Activated CD8-positive, alpha-beta T cell treated with anti-CD3 and anti-CD28 coated beads, Interleukin-2, amount 10 ng/mL, durations not matched to agents 7 days and 5 days (primary cell): ENCODE measurements at places on chromosomes 6 and 20.
A peak's percentile ranks its signal among the peaks of the same experiment; 100 is the strongest.

DNA sequence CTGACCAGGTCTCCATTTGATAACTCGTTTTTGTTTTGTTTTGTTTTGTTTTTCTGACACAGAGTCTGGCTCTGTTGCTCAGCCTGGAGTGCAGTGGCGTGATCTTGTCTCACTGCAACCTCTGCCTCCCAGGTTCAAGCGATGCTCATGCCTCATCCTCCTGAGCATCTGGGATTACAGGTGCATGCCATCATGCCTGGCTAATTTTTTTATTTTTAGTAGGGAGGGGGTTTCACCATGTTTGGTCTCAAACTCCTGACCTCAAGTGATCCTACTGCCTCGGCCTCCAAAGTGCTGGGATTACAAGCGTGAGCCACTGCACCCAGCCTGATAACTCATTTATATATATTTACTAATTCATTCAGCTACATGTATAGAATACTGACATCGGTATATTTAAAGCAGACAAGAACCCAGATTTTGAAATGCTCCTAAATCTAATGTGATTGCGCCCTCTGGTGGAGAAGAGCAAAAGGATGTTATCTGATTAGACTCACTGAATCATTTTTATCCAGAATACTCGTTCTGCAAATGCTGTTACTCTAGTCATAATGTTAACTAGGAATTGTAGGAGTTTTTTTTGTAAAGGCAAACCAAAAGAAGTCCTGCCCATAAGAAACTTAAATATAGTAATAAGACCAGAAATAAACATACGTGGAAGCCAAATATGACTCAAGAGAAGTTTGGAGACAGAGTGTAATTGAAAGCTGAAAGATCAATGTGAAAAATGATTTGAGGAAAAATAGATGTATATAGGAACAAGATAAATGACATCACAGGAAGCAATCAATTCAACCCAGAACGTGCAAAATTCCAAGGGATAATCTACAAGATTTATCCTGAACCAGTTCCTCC lies 5.3 kb upstream of the COL12A1 start:
- H3K4me1 ChIP-seq: peaks cover 28% of the 10 kb centered on the region
- H3K4me3 ChIP-seq: no peak overlapping the region
- H3K36me3 ChIP-seq: no peaks in the 10 kb centered on the region
- no peak overlapping the region for H3K27ac ChIP-seq

DNA sequence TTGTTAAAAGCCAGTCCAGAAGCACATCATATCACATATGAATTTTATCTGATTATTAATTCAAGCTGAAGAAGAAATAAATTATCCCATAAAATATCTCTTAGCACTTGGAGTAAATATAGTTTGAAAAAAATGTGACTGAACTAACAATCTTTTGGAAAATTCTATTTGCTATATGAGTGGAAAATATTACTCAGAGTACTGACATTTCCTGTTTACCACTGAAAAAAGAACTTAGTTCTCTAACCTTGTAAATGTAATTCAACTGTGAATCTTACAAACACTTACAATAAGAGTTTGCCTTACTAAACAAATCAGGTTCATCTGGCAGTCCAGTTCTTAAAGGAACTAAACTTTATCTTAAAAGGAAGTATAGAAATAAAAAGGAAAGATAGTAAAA lies 44.2 kb downstream of the MOXD1 start:
- H3K4me1 ChIP-seq: peaks cover 23% of the 10 kb centered on the region
- peaks cover 7% of the 10 kb centered on the region for H3K36me3 ChIP-seq
- H3K27ac ChIP-seq: no peak overlapping the region
- H3K27me3 ChIP-seq: peaks cover 14% of the 10 kb centered on the region

DNA sequence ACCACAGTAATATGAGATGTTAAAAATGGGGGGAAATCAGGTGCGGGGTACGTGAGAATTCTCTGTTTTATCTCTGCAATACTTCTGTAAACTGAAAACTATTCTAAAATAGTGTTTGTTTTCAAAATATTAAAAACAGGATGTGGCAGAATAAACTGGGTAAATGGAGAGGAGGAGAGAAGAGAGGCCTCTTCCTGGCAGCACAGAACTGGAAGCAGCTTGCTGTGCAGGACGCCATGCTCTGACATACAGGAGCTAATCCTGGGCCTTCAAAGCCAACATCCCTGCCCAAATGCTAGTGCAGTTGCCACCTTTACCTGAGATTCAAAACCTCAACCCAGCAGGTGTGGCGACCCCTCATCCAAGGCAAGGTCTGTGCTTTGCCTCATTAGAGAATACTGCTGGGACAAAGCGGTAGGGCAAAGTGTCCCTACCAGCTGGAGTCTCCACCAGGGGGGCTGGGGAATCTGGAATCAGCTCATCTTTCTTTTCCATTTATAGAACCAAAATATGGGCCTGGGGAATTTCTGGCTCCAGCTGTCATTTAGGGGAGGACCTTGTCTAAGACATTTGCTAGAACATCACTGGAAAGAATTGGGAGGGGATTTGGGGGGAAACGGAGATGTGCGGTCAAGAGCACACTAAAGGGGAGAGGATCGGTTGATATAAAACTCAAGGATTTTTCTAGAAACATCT lies 67.3 kb downstream of the SCML4 start:
- H3K27ac ChIP-seq: peak overlapping the region; percentile 35
- no peaks in the 10 kb centered on the region for H3K27me3 ChIP-seq
- peaks cover 38% of the 10 kb centered on the region for H3K36me3 ChIP-seq
- H3K4me3 ChIP-seq: no peak overlapping the region
- H3K4me1 ChIP-seq: peaks cover 34% of the 10 kb centered on the region

- no peaks in the 10 kb centered on the region for H3K27me3 ChIP-seq
- no peak overlapping the region for H3K4me3 ChIP-seq
- DNase-seq: no peak
- no peak overlapping the region for H3K27ac ChIP-seq
- no peaks in the 10 kb centered on the region for H3K4me1 ChIP-seq
Observed at GRCh38 chr6:126722411-126722810, 382.5 kb downstream of the CENPW start.

DNA sequence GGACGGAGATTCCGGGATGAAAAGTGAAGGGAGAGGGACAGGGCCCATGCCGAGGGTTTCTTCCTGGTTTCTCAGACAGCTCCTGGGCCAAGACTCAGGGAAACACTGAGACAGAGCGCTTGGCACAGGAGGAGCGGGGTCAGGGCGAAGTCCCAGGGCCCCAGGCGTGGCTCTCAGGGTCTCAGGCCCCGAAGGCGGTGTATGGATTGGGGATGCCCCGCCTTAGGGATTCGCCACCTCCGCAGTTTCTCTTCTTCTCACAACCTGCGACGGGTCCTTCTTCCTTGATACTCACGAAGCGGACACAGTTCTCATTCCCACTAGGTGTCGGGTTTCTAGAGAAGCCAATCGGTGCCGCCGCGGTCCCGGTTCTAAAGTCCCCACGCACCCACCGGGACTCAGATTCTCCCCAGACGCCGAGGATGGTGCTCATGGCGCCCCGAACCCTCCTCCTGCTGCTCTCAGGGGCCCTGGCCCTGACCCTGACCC lies 55.0 kb upstream of the HLA-A start:
- peak; percentile 34 for DNase-seq
- peaks cover 15% of the 10 kb centered on the region for H3K4me1 ChIP-seq
- H3K27me3 ChIP-seq: peaks cover 8% of the 10 kb centered on the region
- peak overlapping the region; percentile 80 for H3K4me3 ChIP-seq
- H3K27ac ChIP-seq: peak overlapping the region; percentile 60

GRCh38 chr20:50995506-50995905 lies 27.4 kb downstream of the KCNG1 start:
- H3K27me3 ChIP-seq: peaks cover 18% of the 10 kb centered on the region
- H3K36me3 ChIP-seq: no peaks in the 10 kb centered on the region
- DNase-seq: no peak
- H3K27ac ChIP-seq: no peak overlapping the region
- no peaks in the 10 kb centered on the region for H3K4me1 ChIP-seq

DNA sequence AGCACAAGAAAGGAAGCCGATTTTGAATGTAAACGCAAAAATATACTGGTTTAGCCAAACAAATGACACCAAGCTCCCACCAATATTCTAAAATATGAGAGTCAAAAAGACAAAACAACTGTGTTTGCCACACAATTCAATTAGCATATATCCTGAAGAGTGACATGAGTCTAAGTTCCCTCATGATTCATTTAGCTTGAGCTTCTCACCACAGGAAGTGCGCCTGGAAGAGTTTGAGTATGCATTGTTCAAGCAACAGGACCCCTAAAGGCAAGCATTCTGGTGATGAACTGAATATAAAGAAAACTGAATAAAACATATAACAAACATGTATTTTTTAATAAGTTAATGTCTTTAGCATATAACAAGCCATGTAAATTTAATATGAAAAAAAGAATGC lies 115.2 kb upstream of the RUNX2 start:
- H3K27ac ChIP-seq: no peak overlapping the region
- DNase-seq: no peak
- H3K36me3 ChIP-seq: peaks cover 26% of the 10 kb centered on the region
- H3K4me1 ChIP-seq: peaks cover 11% of the 10 kb centered on the region
- H3K27me3 ChIP-seq: no peaks in the 10 kb centered on the region
- H3K4me3 ChIP-seq: no peak overlapping the region

DNA sequence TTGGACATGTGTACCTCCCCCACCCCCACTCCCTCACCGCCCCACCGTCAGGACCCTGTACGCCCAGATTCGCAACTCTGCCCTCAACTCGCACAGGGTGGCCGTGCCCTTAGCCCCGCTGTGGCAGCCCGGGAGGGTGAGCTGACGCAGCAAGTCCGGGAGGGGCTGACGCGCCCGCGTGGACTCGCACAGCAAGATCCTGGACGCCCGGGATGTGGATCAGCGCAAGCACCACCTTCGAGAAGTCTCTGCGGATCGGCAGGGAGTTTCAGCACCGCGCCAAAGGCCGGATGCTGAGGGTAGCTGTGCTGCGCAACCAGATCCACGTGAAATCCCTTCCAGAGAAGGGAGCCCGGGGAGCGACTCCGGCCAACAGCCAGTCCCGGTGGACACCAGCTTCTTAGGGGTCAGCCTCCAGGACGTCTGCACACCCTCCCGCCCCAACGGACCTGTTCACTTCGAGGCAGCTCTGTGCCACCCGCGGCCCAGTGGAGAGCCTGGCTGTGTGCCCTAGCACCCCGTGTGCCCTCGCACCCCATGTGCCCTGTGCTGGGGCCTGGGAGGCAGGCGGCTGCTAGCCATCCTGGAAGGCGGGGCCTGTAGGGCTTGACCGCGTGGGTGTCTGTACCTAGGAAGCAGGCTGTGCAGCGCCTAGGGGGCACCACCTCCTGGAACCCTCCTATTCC lies 6.7 kb upstream of the GJA10 start:
- H3K27ac ChIP-seq: no peak overlapping the region
- H3K4me3 ChIP-seq: no peak overlapping the region
- peaks cover 6% of the 10 kb centered on the region for H3K4me1 ChIP-seq

- no peak overlapping the region for H3K4me3 ChIP-seq
- H3K4me1 ChIP-seq: no peaks in the 10 kb centered on the region
- H3K36me3 ChIP-seq: no peaks in the 10 kb centered on the region
Observed at GRCh38 chr20:19588732-19589131, 169.3 kb upstream of the RIN2 start.

GRCh38 chr20:34522969-34523871 lies 7.0 kb downstream of the DYNLRB1 start:
- no peak overlapping the region for H3K4me3 ChIP-seq
- peaks cover 40% of the 10 kb centered on the region for H3K36me3 ChIP-seq
- no peaks in the 10 kb centered on the region for H3K27me3 ChIP-seq
- H3K4me1 ChIP-seq: peaks cover 15% of the 10 kb centered on the region

- H3K36me3 ChIP-seq: no peaks in the 10 kb centered on the region
- H3K4me1 ChIP-seq: no peaks in the 10 kb centered on the region
- no peak for DNase-seq
- H3K27me3 ChIP-seq: no peaks in the 10 kb centered on the region
Observed at GRCh38 chr6:67630146-67630545, 1004.9 kb upstream of the ADGRB3 start.

DNA sequence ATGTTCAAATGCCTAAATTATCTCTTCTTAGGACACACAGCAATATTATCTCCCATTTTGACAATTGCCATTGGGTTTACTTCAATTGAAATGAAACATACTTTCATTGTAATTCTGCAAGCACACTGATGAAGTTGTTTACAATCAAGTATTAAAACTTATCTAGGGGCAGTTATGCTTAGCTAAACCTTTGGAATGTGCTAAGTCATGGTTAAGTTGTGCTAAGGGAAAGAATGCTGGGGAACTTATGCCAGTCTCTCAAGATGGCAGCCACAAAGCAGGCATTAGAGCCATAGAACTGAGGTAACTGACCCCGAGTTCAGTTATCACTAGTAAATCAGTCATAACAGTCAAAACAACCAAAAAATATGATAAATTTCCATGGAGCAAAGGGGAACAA lies 59.1 kb upstream of the NT5E start:
- H3K27ac ChIP-seq: no peak overlapping the region
- H3K4me3 ChIP-seq: no peak overlapping the region
- H3K27me3 ChIP-seq: no peaks in the 10 kb centered on the region

DNA sequence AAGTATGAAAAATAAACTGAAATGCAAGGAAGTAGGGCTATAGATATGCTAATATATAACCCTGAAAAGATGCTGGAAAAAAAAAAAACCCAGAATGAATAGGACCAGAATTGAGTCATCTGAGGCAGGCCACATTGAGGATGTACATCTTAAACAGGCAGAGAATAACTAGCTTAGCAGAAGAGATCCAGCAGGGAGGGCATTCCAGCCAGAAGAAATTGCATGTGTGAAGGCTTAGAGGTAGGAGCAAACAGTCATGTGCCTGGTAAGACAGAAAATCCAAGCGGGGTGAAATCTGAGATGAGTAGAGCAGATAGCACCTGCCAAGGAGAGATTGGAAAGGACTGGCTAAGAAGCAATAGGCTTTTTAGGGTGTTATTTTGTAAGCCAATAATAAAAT lies 2.6 kb downstream of the COL19A1 start:
- peaks cover 42% of the 10 kb centered on the region for H3K27me3 ChIP-seq
- peaks cover 15% of the 10 kb centered on the region for H3K4me1 ChIP-seq
- DNase-seq: no peak
- no peaks in the 10 kb centered on the region for H3K36me3 ChIP-seq
- no peak overlapping the region for H3K4me3 ChIP-seq

- no peaks in the 10 kb centered on the region for H3K27me3 ChIP-seq
- no peaks in the 10 kb centered on the region for H3K36me3 ChIP-seq
- no peak for DNase-seq
- H3K4me3 ChIP-seq: no peak overlapping the region
- H3K27ac ChIP-seq: no peak overlapping the region
Observed at GRCh38 chr6:48664826-48665225, 553.8 kb upstream of the PTCHD4 start.

GRCh38 chr6:21738180-21739094 lies 144.9 kb downstream of the SOX4 start:
- no peaks in the 10 kb centered on the region for H3K27me3 ChIP-seq
- peaks cover 5% of the 10 kb centered on the region for H3K4me1 ChIP-seq
- DNase-seq: no peak
- no peak overlapping the region for H3K4me3 ChIP-seq

DNA sequence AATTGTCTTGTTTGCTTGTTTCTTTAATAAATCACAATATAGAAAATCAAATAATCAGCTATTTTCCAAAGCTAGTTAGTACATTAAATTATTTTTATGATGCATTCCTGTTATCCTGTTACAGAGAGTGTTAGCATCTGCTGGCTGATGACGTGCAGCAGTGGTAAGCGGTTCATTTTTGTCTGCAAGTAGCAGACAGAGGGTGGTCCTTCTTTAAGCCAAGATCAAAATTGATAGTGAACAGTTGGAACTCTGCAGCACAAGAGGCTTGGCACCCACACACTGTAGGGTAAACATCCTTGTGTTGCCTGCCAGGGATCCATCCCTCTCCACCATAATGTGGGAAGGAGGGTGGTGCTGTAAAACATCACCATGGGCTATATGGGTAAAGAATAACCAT lies 158.3 kb downstream of the FRK start:
- no peak overlapping the region for H3K27ac ChIP-seq
- no peak for DNase-seq
- H3K27me3 ChIP-seq: no peaks in the 10 kb centered on the region
- no peak overlapping the region for H3K4me3 ChIP-seq
- H3K4me1 ChIP-seq: no peaks in the 10 kb centered on the region
